SK-MEL-5 (cell line): ENCODE measurements at places on chromosomes 6 and 20. TPM values are rescaled to one million over a fixed set of nuclear protein-coding genes. Genes with fewer than 3 reads are reported as not detected.

The EYA2 gene
- total RNA-seq, result not detected in 2 replicates

The BPI gene
- not detected in 2 replicates for total RNA-seq

The GUCA1A gene
- not detected in 2 replicates for total RNA-seq

The LY6G5C gene
- 0.48 TPM in 1 of 2 replicates, not detected in the other for total RNA-seq

The NMBR gene
- not detected in 2 replicates for total RNA-seq

The GATA5 gene
- total RNA-seq, result 0.18 TPM in 1 of 2 replicates, not detected in the other

The C20orf141 gene
- total RNA-seq, result 0.88 TPM in 1 of 2 replicates, not detected in the other
